ENCODE measurements at places on chromosomes 1 and 21.
A peak's percentile ranks its signal among the peaks of the same experiment; 100 is the strongest.

DNA sequence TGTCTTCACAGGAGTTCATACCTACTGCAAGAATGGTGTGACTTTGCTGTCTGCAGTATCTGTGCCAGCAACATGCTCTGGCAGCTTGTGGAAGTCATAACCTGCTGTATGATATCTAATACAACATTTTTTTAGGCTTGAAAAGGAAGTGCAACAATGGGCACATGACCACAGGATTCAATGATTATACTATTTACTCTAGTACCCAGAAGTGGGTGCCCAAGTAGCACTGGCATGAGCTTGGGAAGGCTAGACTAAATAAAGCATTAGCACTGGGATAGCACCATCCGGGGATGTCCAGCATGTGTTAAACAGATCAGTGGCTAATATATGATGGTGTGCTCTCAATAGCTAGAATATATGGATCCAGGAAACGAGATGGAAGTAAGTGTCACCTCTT lies 98.6 kb upstream of the PDE4B start:
- DNase-seq, result no peak

DNA sequence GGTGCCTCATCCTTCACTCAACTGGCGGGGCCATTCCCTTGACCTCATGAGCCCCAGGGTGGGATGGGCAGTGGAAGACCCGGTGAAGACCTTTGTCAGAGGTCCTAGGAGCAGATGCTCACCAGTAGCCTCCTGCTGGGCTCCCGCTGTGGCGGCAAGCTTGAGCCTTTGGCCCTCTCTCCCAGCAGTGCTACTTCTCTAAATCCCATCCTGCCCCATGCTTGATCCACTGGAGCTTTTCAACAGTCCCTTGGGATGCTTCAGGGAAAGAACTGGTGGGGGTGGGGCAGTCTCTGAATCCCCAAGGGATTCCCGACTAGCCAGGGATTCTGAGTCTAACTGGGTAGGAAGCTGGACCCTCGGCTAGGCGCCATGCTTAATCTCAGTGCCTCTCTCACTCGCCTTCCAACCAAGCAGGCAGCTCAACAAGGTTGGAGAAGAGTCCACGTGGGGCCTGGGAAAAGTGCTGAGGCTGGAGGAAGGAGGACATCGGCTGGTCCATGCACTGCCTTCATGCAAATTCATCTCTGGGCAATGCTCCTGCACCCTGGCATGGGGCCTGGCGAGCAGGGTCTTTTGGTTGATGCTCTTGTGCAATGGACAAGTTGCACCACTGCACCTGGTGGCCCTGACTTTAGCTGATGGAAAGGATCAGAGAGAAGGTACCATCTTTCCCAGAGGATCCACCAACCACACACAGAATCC lies 190.3 kb downstream of the GRIK3 start:
- no peak for DNase-seq

DNA sequence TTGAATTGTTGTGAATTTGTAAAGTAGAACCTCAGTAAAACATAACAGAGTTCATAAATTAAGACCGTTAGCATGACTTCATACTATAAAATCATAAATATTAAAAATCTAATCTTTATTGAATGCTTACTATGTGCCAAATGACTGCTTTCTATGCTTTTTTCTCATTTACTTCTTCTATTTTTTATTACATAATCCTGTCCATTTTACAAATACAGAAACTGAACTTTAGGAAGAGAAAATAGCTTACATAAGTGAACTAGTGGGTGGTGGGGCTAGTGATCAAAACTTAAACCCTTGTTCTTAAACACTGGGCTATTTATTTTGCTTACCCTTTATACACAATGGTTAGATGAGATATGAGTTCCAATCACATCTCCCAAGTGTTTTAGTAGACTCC lies 122.3 kb downstream of the ZC3H11B start:
- no peak for DNase-seq

DNA sequence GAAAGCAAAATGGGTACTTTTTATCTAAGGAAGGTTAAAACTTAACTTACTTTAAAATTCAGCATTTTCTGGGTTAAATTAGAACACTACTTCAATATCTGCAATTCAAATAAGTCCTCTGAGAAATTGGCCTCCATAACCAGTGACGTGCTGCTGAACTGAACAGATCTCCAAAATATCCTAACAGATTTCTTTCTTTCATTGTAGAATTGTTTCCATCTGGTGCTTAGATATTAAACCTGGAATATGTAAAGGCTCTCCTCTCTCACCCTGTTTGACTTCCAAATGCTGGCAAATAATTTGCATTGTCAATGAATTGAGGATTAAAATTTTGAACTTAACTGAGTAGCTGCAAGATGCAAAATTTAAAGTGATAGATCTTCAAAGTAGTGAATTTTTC lies 316.9 kb upstream of the CXADR start:
- DNase-seq, result no peak

- no peak for DNase-seq
Measured at GRCh38 chr1:201678264-201679101, 139.6 kb downstream of the NAV1 start.

GRCh38 chr1:39915499-39916129 lies 13.9 kb upstream of the MYCL start:
- no peak for DNase-seq

GRCh38 chr1:72759486-72759885 lies 477.1 kb upstream of the NEGR1 start:
- DNase-seq, result peak; percentile 44

- DNase-seq, result no peak
Measured at GRCh38 chr1:41370756-41371420, 9.7 kb downstream of the FOXO6 start.

GRCh38 chr21:42113926-42114409 lies 42.9 kb downstream of the UMODL1 start:
- DNase-seq, result no peak

GRCh38 chr21:45995686-45996179 lies 14.2 kb downstream of the COL6A1 start:
- no peak for DNase-seq
